SK-N-MC (cell line): ENCODE measurements at places on chromosomes 16 and 17.

GRCh38 chr17:65953316-65954147 lies 238.4 kb downstream of the CEP112 start:
- DNase-seq = no peak

- DNase-seq = no peak
Observed at GRCh38 chr16:26727848-26728247, 338.9 kb upstream of the C16orf82 start.

- DNase-seq = no peak
Observed at GRCh38 chr16:77589071-77589765, 133.1 kb upstream of the NUDT7 start.

GRCh38 chr16:1708768-1709180 lies 2.8 kb downstream of the MAPK8IP3 start:
- DNase-seq = no peak

- DNase-seq = no peak
Observed at GRCh38 chr16:27455700-27456099, 53.7 kb downstream of the IL21R start.

GRCh38 chr17:67477687-67478086 lies 100.6 kb downstream of the PITPNC1 start:
- DNase-seq = no peak

- no peak for DNase-seq
Observed at GRCh38 chr16:88656291-88656980, 5.6 kb upstream of the CYBA start.

GRCh38 chr16:3029491-3030221 lies 5.8 kb downstream of the THOC6 start:
- DNase-seq = no peak

- no peak for DNase-seq
Observed at GRCh38 chr16:79599256-79599836, 1.2 kb downstream of the MAF start.

DNA sequence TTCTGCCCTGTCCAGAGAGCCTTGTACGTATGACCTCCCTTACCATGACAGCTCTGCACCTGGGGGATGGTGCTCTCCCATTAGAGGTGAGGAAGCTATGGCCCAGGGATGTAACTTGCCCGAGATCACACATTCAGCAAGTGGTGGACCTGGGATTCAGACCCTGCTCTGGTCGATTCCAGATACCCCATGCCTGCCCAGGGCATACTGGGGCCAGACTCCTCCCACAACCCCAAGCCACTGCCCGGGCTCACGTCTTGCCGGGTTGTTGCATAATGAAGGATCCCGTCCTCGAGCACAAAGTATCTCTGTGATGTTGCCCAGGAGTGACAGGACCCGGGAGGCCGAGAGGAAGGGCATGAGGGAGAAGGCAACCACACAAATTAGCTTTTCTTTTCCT lies 2.1 kb downstream of the OSBPL7 start:
- no peak for DNase-seq

DNA sequence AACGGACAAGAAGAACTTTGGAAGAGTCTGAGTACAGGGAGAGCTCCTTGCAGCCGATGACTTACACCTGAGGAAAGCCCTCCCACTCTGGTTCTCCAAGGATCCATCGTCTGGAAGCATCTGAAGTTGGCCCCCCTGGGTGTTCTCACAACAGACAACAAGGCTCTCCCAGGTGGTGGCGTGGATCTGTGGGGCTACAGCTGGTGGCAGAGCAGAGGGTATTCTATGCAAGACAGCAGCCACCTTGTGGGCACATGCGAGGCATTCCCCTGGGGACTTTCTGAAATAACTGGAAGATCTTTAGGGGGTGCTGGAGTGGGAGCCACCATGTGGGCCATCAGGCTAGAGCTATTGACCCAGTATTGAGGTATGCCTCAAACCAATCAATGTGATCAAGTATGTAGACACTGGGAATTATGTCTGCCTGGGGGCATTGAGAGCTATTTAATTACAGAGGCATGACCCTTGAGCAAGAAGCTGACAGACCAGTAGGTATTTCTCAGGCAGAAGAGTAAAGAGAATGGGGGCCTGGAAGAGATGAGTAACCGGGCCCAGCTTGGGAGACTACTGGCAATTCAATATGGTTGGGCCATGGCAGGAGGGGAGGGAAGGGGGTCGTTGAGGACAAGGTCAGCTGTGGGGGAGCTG lies 6.9 kb upstream of the KRT19 start:
- DNase-seq = no peak

GRCh38 chr17:73814075-73814474 lies 169.8 kb upstream of the SDK2 start:
- DNase-seq = no peak

- DNase-seq = no peak
Observed at GRCh38 chr16:12618515-12618914, 185.2 kb downstream of the CPPED1 start.

GRCh38 chr16:12211870-12212690 lies 235.5 kb downstream of the SNX29 start:
- DNase-seq = no peak
